Smooth muscle cell of the umbilical artery (primary cell): ENCODE measurements at places on chromosomes 16 and 17. TPM values are rescaled to one million over a fixed set of nuclear protein-coding genes. Genes with fewer than 3 reads are reported as not detected.

MED1 gene
- 19.3 and 26.7 TPM in 2 replicates for total RNA-seq

KRT12 gene
- not detected in 2 replicates for total RNA-seq

G6PC3 gene
- 22.0 and 27.1 TPM in 2 replicates for total RNA-seq

SMIM5 gene
- not detected in 2 replicates for total RNA-seq

ZFP3 gene
- total RNA-seq, result 1.2 TPM in 2 replicates
